ENCODE measurements at places on chromosomes 11 and 22.

GRCh38 chr11:59766542-59767224 is 11.5 kb downstream of the STX3 start:
- DNase-seq, result no peak

- no peak for DNase-seq
Observed at GRCh38 chr11:68809506-68809905, 32.2 kb downstream of the CPT1A start.

GRCh38 chr22:29431986-29432385 is 6.4 kb upstream of the RFPL1 start:
- DNase-seq, result no peak

GRCh38 chr11:13629779-13630178 is 38.7 kb upstream of the FAR1 start:
- DNase-seq, result no peak

DNA sequence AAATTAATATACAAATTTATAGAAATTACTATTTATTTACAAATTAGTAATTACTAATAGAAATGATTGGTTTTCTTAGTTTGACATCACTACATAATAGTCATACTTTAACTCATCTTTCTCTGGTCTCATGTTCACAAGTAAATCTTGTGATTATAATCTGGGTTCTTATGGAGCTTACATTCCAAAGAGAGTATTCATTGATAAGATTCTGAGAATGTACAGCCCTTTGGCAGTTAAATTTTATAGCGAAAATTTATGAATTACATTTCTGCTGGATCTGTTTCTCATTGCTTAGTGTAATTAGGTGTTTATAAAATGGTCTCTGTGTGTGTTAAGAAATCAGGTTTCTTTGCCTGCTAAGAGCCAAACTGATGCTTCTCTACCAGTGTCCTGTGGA is 175.2 kb downstream of the TMEM135 start:
- no peak for DNase-seq

- no peak for DNase-seq
Observed at GRCh38 chr11:34341931-34342533, 15.8 kb downstream of the ABTB2 start.

DNA sequence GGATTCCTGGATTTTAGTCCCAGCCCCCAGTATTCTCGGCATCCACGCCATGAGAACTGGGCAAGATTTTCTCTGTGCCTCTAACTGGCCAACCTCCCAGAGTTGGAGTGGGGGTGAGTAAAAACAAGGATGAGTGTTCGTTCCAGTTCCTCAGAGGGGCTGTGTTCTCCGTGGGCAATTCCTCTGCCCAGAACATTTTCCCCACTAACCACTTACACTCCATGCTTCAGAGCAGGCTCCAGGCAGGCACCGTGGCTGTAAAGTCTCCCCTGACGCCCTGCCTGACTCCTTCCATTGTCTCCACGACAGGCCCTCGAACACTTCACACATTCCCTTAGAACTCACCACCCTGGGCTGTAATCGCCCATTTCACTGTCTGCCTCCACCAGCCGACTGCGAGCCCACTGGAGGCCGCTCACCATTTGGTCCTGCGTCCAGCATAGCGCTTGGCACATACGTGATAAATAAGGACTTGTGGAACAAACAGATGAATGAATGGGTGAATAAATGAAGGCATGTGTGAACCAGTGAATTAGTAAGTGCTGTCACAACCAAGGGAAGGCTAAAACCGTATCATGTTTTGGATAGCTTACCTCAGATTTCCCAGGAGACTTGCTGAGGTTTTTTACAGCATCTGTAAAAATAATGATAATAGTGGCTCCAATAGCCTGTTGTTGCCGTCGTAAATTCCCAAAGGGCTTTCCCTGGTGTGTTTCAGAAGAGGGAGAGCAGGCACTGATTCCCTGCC is 6.1 kb downstream of the APLNR start:
- DNase-seq, result peak; percentile 37

GRCh38 chr11:65662247-65662798 is 393 bp downstream of the RELA start:
- DNase-seq, result no peak

DNA sequence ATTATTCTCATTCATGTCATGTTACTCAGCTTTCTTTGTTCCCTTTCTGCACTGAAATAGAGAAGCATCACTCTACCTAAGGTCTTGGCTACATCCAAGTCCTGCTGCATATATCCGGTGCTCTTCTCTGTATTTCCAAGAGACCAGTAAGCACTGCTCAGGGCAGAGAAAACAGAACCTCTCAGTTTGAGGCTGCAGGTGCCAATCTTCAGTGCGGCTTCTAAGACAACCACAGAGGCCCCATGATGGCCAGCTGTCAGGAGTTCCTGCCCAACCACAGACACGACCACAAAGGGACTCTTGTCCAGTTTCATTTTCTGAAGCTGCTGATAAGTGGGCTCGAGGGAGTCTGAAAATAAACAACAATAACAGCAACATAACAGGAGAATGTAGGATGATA is 378.4 kb upstream of the PITPNB start:
- peak; percentile 63 for DNase-seq

DNA sequence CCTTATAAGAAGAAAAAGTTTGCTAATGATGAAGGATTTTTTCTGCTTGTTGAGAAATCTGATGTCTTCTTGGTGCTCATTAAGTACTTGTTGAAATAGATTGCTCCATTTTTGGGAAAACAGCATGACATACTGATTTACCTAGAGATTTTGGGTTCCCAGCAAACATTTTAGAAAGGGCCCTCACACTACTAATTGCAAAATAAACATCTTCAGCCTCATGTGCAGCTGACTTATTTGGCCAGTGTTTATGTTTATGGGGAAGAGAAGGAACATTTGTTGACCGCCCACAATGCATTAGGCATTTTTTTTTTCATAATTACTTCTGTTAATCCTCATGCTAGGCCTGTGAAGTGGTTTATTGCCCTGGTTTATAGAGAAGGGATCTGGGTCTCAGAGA is 40.1 kb downstream of the LDLRAD3 start:
- DNase-seq, result no peak

GRCh38 chr11:1878137-1879031 is 13.3 kb downstream of the PRR33 start:
- DNase-seq, result no peak

GRCh38 chr11:14414470-14415461 is 55.8 kb upstream of the RRAS2 start:
- DNase-seq, result no peak

DNA sequence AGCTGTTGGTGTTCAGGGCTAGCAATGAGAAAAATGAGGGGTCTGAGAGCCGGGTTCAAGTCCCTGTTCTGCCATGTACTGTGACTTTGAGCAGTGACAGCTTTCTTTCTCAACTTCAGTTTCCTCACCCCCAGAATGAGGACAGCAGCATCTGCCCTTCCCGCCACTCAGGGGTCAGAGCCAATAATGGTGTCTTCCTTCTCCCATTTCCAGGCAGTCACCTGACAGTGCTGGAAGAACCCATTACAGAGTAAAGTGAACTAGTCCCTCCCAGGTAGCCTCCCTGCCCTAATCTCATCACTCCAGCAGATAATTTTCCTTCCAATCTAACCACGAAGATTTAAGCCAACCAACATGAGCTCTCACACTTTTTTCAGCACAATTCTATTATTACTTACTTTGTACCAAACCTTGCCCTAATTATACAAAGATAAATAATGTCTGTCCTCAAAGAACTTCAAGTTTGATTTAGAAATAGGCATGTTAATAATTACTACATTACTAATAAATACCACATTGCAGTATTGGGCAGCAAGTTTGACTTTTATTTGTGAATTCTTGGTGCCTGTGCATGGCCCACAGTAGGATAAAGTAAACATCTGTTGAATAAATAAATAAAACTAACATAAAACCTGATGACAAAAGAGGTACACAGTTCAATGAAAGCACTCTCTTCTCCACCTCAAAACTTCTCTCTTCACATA is 61.0 kb downstream of the SERGEF start:
- DNase-seq, result no peak

- no peak for DNase-seq
Observed at GRCh38 chr11:42901084-42901483, 410.7 kb upstream of the API5 start.

- no peak for DNase-seq
Observed at GRCh38 chr11:34523053-34523452, 9.5 kb upstream of the ELF5 start.

- no peak for DNase-seq
Observed at GRCh38 chr11:6395470-6396060, 5.3 kb downstream of the SMPD1 start.

DNA sequence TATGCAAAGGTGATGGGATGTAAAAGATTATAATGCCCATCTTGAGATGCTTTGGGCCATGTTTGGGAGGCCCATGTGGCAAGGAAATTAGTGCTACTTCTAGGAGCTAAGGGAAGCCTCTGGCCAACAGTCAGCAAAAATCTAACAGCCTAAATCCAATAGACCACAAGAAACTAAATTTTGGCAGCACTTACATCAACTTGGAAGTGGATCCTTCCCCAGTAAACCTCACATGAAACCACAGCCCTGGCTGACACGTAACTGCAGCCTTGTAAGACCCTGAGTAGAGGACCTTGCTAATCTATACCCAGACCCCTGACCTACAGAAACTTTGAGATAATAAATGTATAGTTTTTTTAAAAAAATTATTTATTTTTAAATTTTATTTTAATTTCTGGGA is 13.1 kb upstream of the GRK3 start:
- DNase-seq, result no peak

GRCh38 chr11:2738551-2739431 is 39.0 kb upstream of the KCNQ1OT1 start:
- no peak for DNase-seq

DNA sequence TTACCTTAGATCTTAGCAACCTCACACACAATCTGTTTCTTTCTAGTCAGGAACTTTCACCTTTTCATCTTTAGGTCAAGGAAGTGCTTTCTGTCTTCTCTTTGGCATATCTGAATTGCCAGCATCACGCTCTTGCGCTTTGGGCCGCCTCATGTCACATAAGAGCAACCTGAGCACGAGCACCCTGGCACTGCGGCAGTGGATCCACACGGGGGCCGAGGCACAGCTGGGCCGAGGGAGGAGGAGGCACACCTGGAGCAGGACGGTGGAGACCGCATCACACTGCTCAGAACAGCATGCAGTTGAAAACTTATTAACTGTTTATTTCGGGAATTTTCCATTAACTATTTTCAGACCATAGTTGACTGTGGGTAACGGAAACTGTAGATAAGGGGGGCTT is 10.7 kb downstream of the MOB2 start:
- DNase-seq, result no peak

DNA sequence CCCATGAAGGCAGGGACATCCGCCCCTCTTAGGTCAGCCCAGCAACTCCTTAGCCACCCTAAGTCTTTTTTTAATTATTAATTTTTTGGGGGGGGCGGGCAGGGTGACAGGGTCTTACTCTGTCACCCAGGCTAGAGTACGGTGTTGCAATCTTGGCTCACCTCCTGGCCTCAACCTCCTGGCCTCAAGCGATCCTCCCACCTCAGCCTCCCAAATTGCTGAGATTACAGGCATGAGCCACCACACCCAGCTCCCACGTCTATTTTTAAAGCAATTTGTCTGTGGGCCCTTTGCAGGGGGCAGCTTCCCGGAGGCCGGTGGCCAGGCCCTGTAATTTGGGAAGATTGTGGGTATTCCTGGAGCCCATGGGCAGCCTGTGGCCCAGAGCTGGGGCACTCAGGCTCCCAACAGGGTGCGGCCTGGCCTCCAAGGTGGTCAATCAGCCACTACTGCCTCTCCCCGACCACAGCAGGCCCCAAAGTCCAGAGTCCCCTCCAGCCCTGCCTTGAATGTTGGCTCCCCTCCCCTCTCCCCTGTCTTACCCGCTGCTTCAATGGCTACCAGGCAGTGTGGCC is 27.2 kb downstream of the CREB3L1 start:
- no peak for DNase-seq

GRCh38 chr11:17514476-17514875 is 29.7 kb downstream of the USH1C start:
- no peak for DNase-seq

DNA sequence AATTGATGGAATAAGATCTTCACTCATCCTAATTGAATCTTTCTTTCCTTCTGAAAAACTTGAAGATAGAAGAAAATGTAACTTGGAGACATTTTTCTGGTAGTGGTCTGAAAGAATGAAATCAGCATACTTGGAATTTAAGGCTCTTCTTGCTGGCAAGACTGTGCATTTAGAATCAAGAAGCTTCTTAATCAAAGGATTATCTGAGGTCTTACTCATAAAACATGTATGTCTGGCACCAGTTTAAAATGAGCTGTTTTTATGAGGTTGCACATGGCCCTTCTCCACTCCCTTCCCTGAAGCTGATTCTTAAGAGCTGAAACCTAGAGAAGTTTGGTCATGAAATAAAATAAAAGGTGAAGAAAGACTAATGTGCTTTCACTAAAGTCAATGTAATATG is 77.3 kb downstream of the ARHGEF12 start:
- no peak for DNase-seq

DNA sequence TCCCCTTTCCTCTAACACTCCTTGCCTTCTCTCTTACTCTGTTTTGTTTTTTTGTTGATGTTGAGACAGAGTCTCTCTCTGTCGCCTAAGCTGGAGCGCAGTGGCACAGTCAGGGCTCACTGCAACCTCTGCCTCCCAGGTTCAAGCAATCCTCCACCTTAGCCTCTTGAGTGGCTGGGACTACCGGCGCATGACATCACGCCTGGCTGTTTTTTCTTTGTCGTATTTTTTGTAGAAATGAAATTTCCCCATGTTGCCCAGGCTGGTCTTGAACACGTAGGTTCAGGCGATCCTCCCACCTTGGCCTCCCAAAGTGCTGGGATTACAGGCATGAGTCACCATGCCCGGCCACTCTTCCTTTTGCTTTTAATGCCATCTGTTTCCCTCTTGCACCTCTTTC is 72.3 kb downstream of the FBXO7 start:
- DNase-seq, result no peak

DNA sequence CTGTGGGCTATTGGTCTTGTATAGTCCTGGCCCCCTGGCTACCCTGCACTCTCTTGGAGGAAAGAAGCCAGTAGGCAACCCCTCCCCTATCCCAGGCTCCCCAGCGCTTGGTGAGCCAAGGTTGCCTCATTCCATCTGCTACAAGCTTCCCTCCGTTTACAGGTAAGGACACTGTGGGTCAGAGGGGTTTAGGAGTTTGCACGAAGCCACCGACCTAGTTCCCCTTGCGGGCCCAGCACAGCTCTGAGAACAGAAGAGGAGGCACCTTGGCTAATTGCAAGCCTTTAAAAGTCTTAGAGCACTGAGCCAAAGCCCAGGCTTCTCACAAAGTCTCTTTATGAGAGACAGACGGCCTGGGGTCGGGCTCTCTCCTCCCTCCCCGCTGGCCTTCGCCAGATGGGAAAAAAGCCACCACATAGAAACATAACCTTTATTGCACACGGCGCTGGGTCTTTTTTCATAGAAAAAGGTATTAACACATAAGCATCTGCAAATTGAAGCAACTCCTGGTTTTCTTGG is 99.8 kb downstream of the CEP164 start:
- DNase-seq, result no peak

GRCh38 chr11:120336641-120337354 is 585 bp downstream of the ARHGEF12 start:
- DNase-seq, result peak; percentile 34

DNA sequence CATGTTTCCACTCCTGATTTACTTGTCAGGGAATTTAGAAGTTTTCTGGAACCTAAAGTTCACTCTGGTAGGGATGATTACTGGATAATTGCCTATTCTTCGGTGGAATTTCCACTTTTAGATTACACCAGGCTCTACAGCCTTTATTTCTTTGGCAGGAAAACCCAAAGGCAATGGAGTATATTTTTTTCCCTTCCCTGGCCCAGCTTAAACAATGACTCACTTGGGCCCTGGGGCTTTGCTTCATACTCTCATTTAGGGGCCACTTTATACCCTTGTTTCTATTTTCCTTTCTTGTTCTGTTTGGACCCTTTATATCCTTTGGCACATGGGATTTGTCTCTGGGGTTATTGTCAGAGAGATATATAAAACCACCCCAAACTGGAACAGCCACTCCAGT is 114.7 kb downstream of the CSTPP1 start:
- no peak for DNase-seq

All from putamen (tissue), 1 donor.